LHCN-M2 (cell line): ENCODE measurements at places on chromosomes 4 and X.

- no peak for DNase-seq
Measured at GRCh38 chrX:40444133-40444532, 136.6 kb upstream of the ATP6AP2 start.

DNA sequence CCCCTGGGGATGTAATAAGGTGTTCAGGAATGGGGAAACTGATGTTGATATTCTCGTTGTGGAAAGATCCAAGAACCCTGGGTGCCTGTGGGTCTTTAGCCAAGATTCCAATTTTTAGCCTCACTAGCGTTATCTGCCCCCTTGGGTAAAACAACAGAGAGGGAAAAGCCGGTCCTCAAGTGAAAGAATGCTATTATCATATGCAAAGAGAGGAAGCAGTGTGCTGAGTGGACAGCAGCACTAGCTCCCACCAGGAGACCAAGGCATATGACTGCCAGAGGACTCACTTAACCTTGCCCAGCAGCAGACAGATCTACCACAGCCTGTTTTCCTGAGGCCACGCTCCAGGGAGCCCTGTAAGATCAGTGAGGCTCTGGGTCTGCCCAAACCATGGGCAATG is 257.9 kb upstream of the CPEB2 start:
- DNase-seq, result no peak

DNA sequence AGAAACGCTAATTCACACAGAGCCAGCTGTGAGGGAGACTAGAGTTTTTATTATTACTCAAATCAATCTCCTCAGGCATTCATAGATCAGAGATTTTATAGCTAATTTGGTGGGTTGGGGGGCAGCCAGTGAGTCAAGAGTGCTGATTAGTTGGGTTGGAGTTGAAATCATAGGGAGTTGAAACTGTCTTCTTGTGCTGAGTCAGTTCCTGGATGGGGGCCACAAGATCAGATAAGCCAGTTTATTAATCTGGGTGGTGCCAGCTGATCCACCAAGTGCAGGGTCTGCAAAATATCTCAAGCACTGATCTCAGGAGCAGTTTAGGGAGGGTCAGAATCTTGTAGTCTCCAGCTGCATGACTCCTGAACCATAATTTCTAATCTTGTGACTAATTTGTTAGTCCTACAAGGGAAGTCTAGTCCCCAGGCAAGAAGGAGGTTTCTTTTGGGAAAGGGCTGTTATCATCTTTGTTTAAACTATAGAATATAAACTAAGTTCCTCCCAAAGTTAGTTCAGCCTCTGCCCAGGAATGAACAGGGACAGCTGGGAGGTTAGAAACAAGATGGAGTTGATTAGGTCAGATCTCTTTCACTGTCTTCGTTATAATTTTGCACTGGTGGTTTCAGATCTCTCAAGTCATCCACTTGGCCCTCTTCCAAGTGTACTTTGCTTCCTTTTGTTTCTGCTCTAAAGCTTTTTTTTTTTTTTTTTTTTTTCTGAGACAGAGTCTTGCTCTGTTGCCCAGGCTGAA is 5.4 kb upstream of the NAA11 start:
- no peak for DNase-seq

- peak; percentile 54 for DNase-seq
Measured at GRCh38 chr4:158133551-158133950, 39.3 kb downstream of the GASK1B start.

DNA sequence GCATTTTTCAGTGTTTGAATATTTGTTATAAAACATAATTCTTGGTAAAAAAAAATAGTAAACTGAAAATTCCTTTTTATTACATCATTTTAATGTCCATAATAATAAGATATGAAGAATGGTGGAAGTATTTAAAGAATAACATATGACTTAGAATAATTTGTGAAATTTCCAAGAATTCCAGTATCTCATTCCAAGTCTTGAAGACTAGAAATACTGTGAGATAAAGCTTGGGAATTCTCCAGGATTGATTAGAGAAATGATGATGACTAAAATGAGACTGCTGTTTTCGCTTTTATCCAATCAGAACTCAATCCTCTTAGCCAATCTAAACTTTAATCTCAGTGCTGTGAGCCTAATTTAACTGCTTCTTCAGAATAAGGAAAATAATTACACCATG is 184.2 kb upstream of the HCCS start:
- DNase-seq, result no peak
